Stimulated activated CD4-positive, alpha-beta T cell treated with anti-CD3 and anti-CD28 coated beads, Interleukin-12 subunit alpha, Interleukin-12 subunit beta, amount 100 ng/mL, for 48 hours (primary cell): ENCODE measurements at places on chromosomes 7 and 10.

DNA sequence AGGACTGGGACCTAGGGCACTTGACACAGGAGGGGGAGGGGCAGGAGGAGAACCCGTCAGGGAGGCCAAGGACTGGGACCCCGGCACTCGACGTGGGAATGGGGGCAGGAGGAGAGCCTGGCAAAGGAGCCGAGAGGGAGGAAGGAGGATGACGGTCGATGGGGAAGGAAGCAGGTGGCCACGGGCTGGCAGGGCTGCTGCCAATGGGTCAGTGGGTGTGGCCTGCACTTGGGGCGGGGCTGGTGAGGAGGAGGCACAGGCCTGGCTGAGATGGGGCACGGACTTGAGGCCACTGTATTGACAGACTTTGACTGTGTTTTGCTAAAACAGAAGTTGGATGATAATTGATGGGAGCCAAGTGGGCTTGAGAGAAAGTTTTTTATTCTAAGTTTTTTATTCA lies 68.9 kb downstream of the RBM33 start:
- no peak for DNase-seq

DNA sequence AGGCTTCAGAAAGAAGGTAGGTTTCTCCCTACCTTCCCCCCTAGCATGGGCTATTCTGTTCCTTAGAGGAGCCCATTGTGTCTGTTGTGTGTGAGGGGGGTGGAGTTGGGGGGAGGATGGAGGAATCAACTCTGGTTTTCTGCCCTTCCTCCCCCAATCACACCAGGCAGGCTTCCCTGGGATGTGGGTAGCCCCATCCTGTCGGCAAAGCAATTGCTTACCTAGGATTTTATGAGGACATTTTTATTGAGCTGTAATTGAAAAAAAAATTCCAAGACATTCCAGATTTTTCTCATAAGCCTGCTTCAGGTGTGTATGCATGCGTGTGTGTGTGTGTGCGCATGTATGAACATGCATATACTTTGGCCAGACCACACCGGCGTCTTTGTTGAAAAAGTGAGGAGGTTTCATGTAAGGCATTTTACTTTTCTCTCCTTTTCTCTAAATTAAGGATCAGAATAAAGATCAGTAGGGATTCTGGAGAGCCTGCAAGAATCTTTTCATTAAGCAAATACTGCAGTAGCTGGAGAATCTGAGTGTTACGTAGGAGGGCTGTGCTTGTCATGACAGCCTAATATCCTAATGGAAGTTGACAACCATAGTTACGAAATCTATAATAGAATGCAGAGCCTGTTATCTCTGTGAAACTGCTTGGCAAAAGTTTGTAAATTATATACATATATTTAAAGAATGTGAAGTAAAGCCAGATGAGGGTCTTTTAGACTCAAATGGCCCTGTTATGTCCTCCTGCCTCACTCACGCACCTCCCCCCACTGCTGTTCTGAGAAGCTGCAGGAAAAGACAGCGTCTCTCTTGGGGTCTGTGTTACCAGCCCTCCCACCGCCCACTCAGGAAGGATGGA lies 27.3 kb upstream of the SAMD8 start:
- DNase-seq, result no peak

DNA sequence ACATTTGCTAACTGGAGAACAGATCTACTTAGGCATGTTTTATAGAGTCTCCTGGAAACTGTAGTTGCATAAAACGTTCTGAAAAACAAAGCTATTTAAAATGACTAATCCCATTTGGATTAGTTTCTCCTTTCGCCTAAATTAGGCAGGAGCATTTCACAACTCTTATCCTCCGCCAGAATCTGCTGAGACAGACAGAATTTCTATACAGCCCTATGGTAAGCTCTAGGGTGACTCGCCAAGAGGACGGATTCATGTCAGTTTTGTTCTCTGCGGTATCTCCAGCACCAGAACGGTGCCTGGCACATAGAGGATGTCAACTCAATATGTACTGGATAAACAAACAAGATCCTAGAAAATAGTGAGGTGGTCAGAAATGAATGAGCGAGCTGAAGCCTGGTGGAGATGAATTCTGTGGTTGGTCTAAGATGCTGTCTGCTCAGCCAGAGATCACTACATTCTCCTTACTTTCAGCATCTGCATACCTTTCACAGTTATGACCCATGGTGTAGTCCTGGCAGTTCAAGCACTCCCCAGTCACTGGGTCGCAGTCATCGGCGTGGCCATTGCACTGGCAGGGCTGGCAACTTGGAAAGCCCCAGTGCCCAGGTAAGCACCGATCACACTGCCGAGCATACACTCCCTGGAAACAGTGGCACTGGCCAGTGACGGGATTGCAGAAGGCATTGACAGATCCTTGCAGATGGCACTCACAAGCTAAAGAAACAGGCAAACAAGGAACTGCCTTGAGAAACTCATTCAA lies 44.0 kb downstream of the LAMB1 start:
- DNase-seq, result no peak

GRCh38 chr10:31467791-31468535 lies 148.9 kb downstream of the ZEB1 start:
- DNase-seq, result no peak

- no peak for DNase-seq
Measured at GRCh38 chr10:86188796-86189558, 177.6 kb downstream of the GRID1 start.

DNA sequence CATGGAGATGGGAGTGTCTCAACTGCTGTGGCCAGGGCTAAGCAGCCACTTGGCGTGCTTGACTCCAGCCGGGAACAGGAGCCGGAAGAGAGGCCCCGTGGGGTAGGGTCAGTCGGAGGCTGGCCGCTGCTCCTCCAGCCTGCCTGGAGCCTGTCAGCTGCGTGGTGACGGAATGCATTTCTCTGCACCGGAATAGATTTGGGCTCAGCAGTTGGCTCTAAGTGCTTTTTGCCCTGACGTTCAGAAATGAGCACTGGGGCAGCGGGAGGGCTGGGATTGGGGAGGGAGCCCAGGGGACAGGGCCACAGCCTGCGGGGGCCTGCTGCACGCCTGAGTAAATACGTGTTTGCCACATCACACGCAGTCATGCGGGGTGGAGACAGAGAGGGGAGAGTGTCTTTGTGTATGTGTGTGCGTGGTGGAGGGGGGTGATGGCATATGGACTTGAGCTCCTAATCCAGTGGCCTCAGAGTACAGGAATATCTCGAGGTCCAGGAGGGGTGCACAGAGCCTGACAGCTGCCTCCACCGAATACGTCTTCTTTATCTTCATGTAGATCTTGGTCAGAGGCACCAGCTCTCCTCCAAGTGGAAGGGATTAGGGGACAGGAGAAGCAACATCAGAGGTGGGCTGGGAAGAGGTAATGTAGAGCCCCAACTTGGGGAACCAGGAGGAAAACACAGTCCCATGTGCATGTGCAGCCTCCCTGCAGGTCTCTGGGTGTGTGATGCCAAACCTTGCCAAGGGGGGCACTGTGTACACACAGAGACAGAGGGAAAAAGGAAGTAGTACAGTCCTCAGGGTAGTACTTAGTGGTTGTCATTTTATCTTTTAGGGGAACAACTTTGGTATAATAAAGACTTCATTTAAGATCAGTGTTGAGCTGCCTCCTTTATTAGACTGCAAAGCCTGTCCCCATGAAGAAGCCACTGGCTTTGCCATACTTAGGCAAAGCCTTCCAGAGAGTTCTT lies 151.4 kb downstream of the CDH23 start:
- DNase-seq, result peak; percentile 10

GRCh38 chr10:21487416-21488180 lies 37.9 kb downstream of the SKIDA1 start:
- DNase-seq, result no peak

- DNase-seq, result no peak
Measured at GRCh38 chr10:10053051-10053450, 964.6 kb upstream of the CELF2 start.

DNA sequence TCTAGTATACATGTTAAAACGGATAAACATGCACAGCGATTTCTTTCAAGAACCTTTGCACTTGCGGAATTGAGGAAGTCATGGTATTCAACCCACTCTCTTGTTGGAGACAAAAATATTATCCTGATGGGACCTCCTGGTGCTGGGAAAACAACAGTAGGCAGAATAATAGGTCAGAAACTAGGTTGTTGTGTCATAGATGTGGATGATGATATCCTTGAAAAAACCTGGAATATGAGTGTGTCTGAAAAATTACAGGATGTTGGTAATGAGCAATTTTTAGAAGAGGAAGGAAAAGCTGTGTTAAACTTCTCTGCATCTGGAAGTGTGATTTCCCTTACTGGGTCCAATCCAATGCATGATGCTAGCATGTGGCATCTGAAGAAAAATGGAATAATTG lies 6.9 kb downstream of the THNSL1 start:
- no peak for DNase-seq

DNA sequence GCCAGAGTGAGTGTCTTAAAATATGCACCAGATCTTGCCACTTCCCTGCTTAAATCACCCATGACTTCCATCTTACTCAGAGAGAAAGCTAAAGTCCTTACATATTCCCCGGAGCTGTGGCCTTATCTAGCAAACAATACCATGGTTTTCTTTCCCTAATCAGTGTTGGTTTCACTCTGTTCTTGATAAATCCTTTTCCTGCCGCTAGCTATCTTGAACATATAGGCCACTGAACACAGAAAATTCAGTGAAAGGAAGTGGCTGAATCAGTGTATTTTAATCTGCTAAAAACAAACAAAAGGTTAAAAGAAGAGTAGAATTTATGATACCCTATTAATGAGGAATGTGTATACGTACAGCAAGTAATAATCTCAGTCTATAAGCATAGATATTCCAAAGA lies 42.0 kb upstream of the JAZF1 start:
- no peak for DNase-seq

DNA sequence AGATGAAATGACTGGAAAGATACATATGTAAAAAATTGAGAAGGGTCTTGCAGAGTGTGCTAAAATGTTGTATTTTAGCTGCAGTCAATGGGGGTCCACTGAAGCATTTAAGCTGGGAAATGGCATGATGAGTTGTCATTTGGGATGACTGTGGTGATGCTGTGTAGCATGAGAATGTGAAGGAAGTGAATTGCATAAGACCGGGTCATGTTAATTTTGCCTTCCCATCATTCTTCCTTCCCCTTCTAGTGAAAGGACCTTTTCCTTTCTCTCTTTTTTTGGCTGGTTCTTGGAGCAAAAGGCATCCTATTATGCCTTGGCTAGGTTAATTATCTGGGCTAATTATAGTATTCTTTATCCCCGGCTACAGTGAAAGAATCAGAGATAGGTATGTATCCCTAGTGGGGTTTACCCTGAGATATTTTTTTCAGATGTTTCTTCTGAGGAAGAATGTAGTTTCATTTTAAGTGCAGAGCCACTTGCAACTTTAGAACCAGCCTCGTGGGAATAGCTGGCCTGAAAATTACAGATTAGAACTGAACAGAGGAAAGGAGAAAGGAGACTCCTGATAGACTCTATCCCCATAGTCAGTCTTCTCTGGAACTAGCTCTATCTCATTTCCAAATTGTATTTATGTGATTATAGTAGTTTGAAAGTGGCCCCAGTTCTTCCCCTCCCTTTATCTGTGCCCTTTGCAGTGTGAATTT lies 93.6 kb downstream of the HGF start:
- DNase-seq, result no peak

GRCh38 chr10:122637376-122637775 lies 62.3 kb downstream of the C10orf120 start:
- no peak for DNase-seq

- DNase-seq, result peak; percentile 36
Measured at GRCh38 chr10:29304264-29304994, 15.6 kb downstream of the LYZL1 start.

GRCh38 chr10:60310740-60311139 lies 78.9 kb downstream of the ANK3 start:
- DNase-seq, result no peak

DNA sequence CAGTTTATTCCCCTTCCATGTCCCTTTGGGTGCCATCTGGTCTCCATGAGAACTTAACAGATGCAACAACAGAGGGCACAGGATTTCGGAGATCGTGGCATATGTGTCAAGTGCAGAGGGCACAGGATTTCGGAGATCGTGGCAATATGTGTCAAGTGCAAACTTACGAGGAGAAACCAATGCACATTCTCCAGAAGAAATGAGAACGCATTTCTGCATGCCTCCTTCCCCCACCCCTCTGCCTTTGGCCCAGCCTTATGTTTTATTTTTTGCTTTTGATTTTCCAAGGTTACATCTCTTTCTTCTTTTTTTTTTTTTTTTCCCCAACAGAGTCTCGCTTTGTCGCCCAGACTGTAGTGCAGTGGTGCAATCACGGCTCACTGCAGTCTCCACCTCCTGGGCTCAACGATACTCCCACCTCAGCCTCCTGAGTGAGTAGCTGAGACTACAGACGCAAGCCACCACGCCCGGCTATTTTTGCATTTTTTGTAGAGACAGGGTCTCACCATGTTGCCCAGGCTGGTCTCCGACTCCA lies 586 bp upstream of the ANKRD26 start:
- peak; percentile 13 for DNase-seq

GRCh38 chr7:11082552-11083213 lies 109.0 kb downstream of the PHF14 start:
- no peak for DNase-seq

DNA sequence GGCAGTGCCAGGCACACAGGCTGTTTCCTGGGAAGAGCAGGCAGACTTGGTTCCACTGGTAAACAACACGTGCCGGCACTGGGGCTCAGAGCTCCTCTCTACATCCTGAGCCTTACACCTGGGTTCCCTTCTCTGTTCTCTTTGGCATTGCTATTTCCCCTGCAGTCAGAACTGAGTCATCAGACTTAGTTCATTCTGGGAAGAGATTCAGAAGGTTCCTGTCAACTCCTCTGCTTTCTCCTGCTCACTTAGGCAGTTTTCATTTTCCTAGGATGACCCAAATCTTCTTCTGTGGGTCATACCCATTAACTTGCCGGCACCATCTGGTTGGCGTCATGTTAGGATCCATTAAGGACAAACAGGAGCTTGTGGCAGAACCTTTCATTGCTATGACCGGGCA lies 33.4 kb upstream of the LRRC18 start:
- no peak for DNase-seq

DNA sequence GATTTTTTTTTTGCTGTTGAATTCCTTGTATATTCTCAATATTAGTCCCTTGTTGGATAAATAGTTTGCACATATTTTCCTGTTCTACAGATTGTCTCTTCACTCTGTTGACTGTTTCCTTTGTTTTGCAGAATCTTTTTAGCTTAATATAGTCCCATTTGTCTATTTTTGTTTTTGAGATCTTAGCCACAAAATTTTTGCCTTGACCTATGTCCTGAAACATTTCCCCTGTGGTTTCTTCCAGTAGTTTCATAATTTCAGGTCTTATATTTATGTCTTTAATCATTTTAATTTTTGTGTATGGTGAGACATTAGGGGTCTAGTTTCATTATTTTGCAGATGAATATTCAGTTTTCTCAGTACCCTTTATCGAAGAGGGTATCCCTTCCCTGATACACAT lies 92.7 kb downstream of the LANCL2 start:
- DNase-seq, result no peak

- no peak for DNase-seq
Measured at GRCh38 chr10:71754562-71754961, 18.8 kb downstream of the VSIR start.

DNA sequence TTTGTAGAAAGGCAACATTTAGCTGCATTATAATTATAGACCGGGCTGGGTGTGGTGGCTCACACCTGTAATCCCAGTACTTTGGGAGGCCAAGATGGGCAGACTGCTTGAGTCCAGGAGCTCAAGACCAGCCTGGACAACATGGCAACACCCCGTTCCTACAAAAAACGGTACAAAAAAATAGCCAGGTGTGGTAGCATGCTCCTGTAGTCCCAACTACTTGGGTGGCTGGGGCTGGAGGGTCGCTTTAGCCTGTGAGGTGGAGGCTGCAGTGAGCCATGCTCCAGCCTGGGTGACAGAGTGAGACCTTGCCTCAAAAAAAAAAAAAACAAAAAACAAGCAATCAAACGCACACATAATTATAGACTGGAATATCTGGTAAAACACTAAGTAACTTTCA lies 5.0 kb downstream of the YWHAG start:
- no peak for DNase-seq

- no peak for DNase-seq
Measured at GRCh38 chr10:124935946-124936345, 6.0 kb upstream of the ZRANB1 start.
